ENCODE measurements at places on chromosomes 2 and 18.

GRCh38 chr2:157291018-157291417, 33.5 kb downstream of the GALNT5 start:
- DNase-seq, result no peak

GRCh38 chr18:58095222-58095621, 51.2 kb downstream of the NEDD4L start:
- DNase-seq, result no peak

- no peak for DNase-seq
These were observed 676 bp downstream of the SH3BP4 start for GRCh38 chr2:234952270-234953115.

DNA sequence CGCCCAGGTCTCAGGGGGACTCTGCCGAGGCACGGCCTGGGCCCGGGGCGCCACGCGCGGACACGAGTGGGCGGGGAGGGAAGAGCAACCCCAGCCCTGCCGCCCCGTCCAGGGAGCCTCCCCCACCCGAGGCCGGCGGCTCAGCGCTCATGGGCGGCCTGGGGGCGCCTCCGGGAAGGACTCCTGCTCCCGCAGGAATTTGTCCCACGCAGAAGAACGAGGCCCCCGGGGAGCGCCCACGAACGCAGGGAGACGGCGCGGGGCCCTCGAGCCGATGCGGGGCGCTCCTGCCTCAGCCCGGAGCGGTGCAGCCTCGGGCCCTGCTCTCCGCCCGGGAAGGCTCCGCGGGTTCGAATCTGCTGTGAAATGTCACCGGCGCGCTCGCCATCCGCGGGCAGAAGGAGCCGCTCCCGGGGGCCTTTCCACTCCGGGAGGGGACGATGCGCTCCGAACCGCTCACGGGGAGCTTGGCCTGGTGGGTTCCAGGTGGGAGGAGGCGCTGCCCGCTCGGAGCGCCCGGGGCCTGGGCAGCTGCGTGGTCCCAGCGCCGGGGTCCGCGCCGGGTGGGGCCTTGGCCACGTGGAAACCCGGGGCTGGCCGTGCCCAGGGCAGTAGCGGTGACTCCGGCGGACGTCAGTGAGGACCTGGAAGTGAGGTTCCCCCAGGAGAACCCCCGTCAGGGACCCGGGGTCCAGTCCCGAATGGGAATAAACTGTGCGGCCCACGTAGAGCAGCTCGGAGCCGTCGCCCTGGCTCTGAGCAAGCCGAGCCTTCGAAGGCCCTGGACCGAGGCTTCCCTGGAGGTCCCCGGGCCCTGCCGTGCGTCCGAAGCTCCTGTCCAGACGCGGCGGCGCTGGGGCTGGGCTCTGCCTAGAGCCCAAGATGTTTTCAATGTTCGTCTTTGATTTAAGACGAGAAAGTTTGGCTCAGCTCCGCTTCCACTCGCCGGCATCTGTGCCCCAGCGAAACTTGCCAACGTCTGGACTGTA, 41.4 kb upstream of the CTDP1 start:
- DNase-seq, result no peak

DNA sequence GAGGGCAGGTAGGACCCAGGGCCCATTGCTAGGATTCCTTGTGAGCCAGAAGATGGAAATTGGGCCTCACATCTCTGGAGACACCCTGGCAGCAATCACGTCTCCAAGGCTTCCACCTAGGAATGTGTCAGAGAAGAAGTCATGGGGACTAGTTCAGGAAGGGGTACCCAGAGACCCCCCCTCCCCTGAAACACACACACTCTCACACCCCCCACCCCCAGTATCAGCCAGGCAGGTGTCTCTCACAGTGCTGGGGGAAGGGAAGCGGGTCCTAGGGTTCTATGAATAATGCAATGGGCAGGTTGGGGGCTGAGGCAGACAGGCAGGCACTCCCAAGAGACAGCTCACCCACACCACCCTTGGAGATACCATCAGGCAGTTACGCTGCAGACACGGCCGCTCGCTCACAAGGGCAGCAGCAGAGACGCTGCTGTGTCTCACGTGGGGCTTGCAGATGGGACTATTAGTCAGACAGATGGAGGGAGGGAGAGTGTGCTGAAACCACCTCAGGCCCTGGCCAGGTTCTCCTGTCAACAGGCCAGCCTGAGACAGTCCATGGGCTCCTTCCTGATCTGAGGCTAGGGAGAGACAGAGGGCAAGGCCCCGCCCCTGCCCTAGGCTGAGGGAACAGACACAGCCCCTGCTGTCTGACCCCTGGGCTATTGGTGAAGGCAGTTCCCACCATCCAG, 134.6 kb downstream of the CYP26B1 start:
- no peak for DNase-seq

GRCh38 chr18:5630057-5630899, 86.5 kb upstream of the EPB41L3 start:
- DNase-seq, result no peak

GRCh38 chr2:238370094-238370822, 49.9 kb downstream of the TRAF3IP1 start:
- DNase-seq, result no peak

GRCh38 chr2:99255491-99256318, at the start of gene LYG2:
Gene LYG2 (minus strand): TSS chr2:99255666. CDS start chr2:99254260, 1,406 bp downstream.
- no peak for DNase-seq

DNA sequence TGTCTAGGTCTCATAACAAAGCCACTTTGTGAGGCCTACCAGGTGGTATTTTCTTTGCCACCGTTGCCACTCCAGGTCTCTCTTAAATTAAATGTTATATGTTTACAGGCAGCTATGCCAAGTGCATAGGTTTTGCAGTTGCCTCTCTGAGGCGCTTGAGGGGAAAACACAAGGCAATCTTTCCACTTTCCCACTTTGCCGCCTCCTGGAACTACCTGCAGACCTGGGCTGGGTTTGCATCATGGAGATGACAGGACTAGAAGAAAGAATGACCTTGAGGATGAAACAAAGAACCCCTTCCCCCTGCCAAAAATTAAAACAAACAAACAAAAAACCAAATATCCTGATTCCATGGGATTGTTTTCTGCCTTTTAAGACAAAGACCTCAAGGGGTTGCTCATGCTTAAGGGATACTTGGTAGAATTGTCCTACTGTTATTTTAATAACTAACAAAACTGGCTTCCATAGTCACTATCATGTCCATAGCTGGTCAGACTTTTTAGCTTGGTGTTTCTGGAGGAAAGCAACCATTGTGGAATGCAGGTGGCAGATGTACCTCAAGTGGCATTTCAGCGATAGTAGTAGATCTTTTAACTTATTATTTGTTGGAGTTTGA, 159.9 kb downstream of the PRPF40A start:
- no peak for DNase-seq

GRCh38 chr2:218008060-218009040, 5.6 kb upstream of the TNS1 start:
- DNase-seq, result no peak

GRCh38 chr2:46157072-46157965, 139.9 kb upstream of the EPAS1 start:
- DNase-seq, result no peak

DNA sequence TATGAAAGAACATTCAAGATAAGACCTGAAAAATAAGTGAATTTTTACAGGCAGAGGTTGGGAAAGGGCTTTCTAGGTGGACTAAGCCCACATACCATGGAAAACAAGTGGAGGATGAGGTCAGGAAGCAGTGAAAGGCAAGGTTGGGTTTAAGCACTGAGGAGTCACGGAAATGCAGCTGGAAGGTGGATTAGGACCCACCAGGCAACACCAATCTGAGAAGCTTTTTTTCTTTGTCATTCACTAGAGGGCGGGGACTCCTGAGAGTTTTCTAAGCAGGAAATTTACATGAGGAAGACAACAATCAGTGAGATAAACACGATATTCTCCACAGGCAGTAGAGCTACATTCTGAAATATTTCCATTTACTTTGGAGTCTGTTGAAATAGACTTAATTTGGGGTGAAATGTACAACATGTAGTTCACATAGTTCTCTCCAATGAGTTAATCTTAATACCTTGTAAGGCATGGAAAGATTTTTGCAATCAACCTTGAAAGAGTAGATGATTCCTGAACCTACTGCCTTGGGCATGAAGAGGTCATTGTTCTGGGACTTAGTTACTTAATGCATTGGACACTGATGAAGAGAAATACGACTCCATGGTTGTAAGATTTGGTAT, 40.7 kb downstream of the VIT start:
- no peak for DNase-seq

DNA sequence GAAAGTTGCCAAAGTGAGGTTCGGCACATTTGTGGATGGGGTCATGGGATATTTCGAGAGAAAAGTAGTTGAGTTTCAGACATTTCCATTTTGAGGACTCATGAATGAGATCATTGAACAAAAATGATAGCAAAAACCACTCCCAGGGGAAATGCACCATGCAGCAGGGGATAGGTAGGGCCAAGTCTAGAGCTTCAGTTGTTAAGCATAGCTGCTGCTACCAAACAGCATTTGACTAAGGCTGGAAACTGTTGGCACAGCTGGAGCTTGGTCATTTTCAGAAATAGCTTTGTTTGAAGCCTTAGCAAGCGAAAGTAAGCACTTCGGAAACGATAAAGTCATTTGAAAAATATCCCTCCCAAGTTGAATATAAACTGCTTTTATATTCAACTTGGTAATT, 431.8 kb downstream of the SOCS6 start:
- DNase-seq, result no peak

GRCh38 chr2:25043241-25043867, 1.5 kb downstream of the EFR3B start:
- peak; percentile 58 for DNase-seq

- DNase-seq, result no peak
These were observed 78.5 kb downstream of the ACAA2 start for GRCh38 chr18:49734836-49735235.

DNA sequence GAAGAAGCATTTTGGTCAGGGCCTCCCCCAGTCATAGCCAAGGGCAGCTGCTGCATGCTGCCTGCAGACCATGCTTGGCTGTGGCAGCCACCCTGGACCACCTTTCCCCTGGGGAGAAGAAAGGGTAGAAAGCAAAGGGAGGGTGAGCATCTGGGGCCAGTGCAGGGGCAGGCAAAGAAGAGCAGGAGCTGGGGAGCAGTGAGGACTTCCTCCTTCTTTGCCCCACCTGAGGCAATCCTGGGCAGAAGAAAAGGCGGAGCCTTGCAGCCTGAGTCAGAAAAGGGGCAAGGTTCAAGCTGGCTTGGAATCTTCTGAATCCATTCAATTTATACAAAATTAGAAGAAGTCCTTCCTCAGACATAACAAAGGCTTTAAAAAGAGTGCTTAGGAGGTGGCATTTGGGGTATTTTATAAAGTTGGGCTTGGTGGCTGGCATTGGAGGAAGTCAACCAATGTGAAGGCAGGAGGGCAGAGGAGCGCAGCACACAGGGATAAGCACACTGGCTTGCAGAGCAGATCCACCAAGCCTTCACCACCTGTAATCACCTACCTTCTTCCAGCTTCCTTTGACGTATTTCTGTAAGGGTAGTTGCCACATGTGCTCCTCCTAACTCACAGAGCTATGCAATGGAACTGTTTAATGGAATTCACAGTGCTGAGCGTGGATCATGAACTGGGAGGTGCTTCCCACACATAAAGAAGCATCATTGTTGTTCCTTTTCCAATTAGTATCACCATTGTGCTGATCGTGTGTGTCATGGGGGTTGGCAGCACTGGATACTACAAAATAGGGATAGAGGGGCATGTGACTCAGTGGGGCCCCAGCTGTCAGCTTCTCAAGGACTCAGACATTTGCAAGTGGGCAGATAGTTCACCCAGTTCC, 154.4 kb upstream of the EPAS1 start:
- DNase-seq, result no peak

- DNase-seq, result no peak
These were observed 113.5 kb downstream of the CSRNP3 start for GRCh38 chr2:165582863-165583506.

DNA sequence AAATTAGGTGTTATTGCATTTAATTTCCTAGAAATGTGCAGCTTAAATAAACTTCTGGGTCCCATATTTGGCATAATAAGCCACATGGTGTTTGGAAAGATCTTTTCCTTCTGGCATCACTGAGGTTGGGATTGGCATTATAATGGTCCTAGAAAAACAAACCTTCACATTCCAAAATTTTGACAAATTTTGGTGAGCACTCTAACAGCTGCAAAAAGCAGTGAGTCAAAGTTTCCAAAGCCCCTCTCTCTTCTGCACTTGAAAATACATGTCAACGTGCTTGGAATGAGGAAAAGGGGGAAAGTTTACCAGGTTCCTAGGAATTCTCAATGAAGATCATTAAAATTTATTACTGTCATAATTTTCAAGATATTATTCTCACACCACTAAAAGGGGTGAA, 77.8 kb upstream of the STK17B start:
- no peak for DNase-seq

DNA sequence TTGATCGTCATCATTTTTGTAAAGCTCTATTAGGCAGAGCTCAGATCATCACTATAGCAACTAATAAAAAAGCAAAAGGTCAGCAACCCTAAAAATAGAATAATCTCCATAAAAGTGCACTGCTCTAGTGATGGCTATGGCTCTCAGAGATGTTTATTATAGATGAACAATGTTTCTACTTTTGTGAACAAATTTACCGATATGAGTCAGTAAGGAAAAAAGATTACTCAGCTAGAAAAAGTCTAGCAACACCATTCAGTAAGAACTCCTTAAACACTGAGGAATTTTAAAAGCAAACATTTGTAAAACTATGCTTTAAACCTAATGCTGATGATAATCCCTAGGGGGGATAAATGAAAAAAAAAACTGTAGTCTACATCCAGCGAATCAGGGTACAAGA, 69.6 kb downstream of the ACVR1C start:
- DNase-seq, result no peak

DNA sequence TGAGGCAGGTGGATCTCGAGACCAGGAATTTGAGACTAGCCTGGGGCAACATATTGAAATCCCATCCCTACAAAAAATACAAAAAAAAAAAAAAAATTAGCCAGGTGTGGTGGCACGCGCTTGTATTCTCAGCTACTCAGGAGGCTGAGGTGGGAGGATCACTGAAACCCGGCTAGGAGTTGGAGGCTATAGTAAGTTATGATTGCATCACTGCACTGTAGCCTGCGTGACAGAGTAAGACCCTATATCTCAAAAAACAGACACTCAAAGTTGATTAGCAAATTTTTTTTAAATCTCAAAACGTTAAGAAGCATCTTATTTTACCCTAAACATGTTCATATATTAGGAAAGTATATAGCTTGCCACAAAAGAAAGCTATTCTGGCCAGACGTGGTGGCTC, 7.6 kb downstream of the RAB1A start:
- DNase-seq, result no peak

DNA sequence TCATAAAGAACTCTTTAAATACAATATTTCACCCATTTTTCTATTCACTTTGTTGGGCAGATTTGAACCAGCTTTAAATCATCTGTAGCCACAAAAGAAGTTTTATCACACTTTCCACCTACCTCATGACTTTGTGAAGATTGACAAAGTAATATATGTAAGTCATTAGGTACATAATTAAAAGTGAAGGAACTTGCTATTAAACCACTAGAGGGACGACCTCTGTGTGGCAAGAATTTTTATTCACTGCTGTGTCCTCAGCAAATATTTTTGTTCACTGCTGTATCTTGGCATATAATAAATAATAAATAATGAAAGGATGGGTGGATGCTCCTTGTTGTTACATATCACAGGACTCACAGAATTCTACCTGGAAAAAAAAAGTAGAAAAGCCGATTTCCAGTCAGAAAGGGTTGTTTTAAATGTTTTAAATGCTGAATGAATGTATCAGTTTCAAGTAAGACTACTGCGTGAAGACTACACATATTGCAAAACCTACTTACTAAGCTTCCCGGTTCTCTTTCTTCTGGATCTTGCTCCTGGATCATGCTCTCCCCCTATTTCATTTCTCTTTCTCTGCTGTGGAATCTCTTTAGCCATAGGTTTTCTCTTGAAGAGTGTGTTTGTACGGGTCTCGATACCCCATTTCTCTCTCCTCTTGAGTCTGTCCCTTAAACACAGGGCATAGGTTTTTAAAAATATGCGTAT, 44.8 kb downstream of the KCMF1 start:
- no peak for DNase-seq

Data from AG04449 (cell line).